Peyer's patch (tissue), 4 donors: ENCODE measurements at places on chromosomes 12 and 14.

- no peaks in the 10 kb centered on the region for H3K27me3 ChIP-seq
- no peak for DNase-seq
Observed at GRCh38 chr14:98976271-98976670, 295.7 kb downstream of the BCL11B start.

- no peaks in the 10 kb centered on the region for H3K36me3 ChIP-seq
- H3K27me3 ChIP-seq, result no peaks in the 10 kb centered on the region
- no peaks in the 10 kb centered on the region for H3K4me1 ChIP-seq
- H3K27ac ChIP-seq, result no peak overlapping the region
- DNase-seq, result no peak
Observed at GRCh38 chr14:80669426-80669825, 272.1 kb downstream of the CEP128 start.

DNA sequence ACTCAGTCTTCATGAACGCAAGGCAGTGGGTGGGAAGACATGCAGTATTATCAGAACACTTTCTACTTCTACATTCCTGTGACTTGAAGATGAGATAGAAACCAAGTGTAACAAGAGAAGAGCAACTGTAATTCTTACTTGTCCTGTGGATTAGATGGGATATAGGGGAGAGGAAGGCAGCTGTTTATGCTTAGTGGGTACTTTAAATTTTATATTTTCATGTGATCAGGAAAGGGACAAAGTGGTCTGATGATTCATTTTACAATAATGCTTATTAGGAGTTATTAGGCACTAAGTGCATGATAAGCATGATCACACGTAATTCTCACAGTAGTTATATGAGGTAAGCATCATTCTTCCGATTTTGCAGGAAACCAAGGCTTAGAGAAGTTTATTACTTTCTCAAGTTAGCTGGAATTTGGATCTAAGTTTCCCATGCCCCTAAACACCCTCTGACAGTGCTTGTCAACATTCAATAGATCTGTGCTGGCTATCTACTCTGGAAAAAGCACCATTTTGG, 52.7 kb downstream of the PTGER2 start:
- no peaks in the 10 kb centered on the region for H3K27me3 ChIP-seq
- H3K27ac ChIP-seq, result no peak overlapping the region
- H3K36me3 ChIP-seq, result no peaks in the 10 kb centered on the region

- no peaks in the 10 kb centered on the region for H3K4me1 ChIP-seq
- H3K36me3 ChIP-seq, result no peaks in the 10 kb centered on the region
- no peaks in the 10 kb centered on the region for H3K27me3 ChIP-seq
- H3K27ac ChIP-seq, result no peak overlapping the region
- no peak overlapping the region for H3K4me3 ChIP-seq
Observed at GRCh38 chr14:98230411-98230810, 1041.6 kb downstream of the BCL11B start.

DNA sequence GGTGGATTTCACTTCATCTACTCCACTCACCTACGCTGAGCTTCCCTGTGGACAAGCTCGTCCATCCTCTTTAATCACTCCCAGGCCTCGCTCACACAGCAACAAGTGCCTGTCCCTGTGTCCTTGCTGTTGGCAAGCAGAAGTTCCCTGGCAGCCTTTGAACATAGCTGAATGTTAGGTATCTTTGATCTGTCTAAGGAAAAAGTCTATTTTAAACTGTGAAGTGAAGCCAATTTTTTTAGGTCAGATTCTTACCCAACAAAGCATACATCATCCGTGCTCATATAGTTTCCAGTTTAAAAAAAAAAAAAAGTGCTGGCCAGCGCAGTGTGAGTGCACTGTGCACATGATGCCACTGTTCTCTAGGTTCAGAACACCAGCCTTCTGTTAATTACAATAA, 36.3 kb downstream of the PPP2R5C start:
- H3K4me1 ChIP-seq, result peaks cover under 1% of the 10 kb centered on the region
- H3K27me3 ChIP-seq, result no peaks in the 10 kb centered on the region
- no peak for DNase-seq
- H3K27ac ChIP-seq, result no peak overlapping the region

DNA sequence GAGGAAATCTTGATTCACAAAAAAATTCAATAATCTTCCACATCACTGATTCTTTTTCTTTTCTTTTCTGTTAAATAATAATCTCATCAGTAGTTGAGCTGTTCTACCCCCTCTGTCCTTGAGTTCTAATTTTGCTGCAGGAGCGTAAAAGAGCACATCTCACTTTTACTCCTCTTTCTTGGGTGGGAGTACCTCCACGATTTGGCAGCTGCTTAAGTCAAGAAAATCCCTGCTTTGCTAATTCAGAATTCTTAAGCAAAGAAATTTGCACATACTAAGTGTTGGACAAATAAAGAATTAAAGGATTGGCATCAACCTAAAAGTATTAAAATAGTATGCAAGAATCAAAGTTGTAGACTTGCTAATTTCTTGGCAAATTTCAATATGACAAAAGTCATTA, 128.8 kb downstream of the PRKD1 start:
- no peaks in the 10 kb centered on the region for H3K4me1 ChIP-seq
- DNase-seq, result no peak
- no peaks in the 10 kb centered on the region for H3K36me3 ChIP-seq
- H3K4me3 ChIP-seq, result no peak overlapping the region

GRCh38 chr12:124651516-124652273, 84.3 kb upstream of the NCOR2 start:
- DNase-seq, result no peak
- H3K4me1 ChIP-seq, result no peaks in the 10 kb centered on the region
- H3K4me3 ChIP-seq, result no peak overlapping the region

DNA sequence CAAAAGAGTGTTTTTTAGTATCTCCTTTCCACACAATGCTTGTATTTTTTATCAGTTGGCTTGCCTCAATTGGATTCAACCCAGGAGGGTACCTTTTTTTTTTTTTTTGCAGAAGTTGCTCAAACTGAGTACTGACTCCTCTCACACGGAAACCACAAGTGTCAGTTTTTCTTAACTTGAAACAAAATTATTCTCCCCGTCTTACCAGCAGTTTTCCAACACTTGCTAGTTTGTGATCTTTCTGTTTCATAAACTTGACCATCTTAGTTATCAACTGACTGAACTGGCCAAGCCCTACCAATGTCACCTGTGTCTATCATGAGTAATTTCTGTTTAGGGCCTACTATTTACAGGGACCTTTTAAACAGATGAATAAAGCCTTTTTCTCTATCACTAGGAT, 34.1 kb upstream of the ITPR2 start:
- H3K36me3 ChIP-seq, result no peaks in the 10 kb centered on the region
- DNase-seq, result no peak
- H3K27me3 ChIP-seq, result no peaks in the 10 kb centered on the region

GRCh38 chr12:28578833-28579252, 388.6 kb downstream of the CCDC91 start:
- H3K27me3 ChIP-seq, result no peaks in the 10 kb centered on the region
- no peak overlapping the region for H3K27ac ChIP-seq
- H3K4me1 ChIP-seq, result no peaks in the 10 kb centered on the region
- no peak for DNase-seq
- H3K36me3 ChIP-seq, result no peaks in the 10 kb centered on the region

DNA sequence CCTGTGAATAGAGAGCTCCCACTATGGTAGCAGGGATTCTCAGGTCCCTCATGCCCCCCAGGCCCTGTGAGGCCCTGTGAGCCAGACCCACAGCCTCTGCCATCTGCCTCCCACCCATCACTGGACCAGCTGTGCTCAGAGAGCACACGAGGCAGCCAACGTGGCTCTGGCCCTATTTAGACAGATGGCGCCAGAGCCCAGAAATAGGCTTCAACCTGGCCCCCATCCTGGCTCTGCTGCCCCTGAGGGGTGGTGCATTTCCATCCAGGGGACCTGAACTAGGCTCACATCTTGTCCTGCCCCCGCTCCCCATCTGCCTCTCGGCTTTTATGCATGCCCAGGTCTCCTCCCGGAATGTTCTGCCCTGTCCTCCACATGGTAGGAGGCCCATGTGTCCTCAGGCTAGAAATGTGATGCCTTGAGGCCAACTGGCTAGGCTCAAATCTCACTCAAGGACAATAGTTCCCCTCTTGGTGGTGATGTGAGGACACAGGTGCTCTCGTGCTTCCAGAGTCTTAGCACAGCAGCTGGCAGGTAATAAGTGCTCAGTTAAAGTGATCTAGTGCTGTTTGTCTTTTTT, 18.9 kb downstream of the TMEM63C start:
- H3K27me3 ChIP-seq, result no peaks in the 10 kb centered on the region
- H3K36me3 ChIP-seq, result no peaks in the 10 kb centered on the region
- no peak overlapping the region for H3K4me3 ChIP-seq
- DNase-seq, result no peak

DNA sequence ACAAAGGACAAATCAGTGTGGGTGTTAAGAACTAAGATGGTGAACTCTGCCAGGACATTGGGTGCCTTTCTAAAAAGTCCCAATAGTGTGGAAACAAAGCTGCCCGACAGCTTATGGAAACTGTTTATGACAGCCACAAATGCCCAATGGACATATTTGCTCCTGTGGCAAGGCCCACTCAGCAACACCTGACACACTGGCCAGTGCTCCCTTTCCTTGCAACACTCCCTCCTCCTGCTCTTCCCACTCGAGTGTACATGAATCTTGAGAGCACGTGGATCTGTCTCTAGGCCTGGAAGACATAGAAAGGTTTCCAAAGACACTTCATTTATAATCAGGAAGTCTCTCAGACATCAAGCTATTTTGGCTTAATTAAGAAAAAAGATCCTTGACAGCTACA, 14.2 kb upstream of the LRIG3 start:
- no peak for DNase-seq
- no peak overlapping the region for H3K4me3 ChIP-seq
- H3K4me1 ChIP-seq, result no peaks in the 10 kb centered on the region

DNA sequence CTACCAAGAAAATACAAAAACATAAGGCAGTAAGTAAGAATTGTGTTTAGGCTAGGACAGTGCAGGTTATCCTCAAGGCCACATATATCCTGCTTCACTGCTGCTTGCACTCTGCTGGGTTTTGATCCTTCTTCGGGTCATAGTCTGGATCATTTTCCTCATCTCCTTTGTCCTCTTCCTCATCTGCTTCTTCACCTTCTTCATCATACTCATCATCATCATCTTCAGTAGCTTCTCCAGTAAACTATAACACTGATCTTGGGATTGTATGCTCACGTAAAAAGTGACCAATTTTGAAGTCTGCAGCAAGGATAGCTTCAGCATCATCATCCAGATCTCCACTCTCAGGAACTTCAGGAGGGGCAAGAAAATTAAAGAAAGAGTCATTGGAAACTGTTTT, 29.4 kb downstream of the YARS2 start:
- no peaks in the 10 kb centered on the region for H3K4me1 ChIP-seq
- no peak overlapping the region for H3K27ac ChIP-seq
- H3K27me3 ChIP-seq, result no peaks in the 10 kb centered on the region
- H3K36me3 ChIP-seq, result no peaks in the 10 kb centered on the region

- H3K27ac ChIP-seq, result peak overlapping the region; percentile 59
- H3K4me1 ChIP-seq, result no peaks in the 10 kb centered on the region
Observed at GRCh38 chr12:93819050-93819491, 141.9 kb downstream of the CRADD start.

DNA sequence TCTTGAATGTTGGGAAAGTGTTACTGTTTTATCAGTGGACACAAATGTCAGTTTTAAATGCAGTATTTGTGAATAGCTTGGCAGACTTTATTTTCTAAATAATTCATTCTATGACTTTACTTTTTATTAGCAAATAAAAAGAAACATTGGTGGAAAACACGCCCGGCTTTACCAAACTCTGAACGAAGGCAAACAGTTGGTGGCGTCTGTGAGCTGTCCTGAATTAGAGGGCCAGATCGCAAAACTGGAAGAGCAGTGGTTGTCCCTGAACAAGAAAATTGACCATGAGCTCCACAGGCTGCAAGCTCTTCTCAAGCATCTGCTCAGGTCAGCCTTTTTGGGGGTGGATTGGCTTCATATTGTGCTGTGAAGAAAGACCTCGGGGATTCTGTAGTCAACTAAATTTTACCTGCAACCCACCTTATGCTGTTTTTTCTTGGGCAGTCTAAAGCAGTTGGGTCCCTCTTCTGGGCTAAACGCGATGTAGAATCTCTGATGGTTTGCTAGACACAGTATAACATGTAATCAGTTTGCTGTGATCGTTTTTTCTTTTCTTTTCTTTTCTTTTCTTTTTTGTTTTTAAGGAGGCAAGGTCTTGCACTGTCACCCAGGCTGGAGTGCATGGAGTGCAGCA, 156.4 kb downstream of the ESR2 start:
- no peaks in the 10 kb centered on the region for H3K4me1 ChIP-seq
- no peak for DNase-seq
- no peak overlapping the region for H3K4me3 ChIP-seq
- H3K27ac ChIP-seq, result no peak overlapping the region
- no peaks in the 10 kb centered on the region for H3K36me3 ChIP-seq

DNA sequence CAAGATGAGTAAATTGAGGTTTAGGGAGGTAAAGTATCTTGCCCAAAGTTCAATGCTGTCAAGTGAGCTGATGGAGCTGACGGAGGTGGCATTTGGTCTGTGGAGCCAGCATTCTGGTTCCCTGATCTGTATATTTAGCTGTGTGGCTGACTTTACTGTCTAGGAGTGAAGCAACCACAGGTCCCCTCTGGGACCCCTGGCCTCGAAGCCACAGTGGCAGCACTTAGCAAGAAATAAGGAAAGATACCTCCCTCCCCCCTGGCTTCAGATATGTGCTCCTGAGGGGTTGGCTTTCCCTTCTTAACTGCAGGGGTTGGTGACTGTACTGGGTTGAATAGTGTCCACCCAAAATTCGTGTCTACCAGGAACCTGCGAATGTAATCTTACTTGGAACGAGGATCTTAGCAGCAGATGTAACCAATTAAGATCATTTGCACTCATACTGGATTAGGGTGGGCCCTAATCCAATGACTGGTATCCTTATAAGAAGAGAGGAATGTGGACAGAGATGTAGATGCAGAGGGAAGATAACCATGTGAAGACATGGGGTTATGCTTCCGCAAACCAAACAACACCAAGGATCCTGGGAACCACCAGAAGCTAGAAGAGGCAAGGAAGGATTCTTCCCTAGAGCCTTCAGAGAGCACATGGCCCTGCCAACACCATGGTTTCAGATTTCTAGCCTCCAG, 2.0 kb upstream of the ACVR1B start:
- DNase-seq, result no peak
- no peak overlapping the region for H3K27ac ChIP-seq
- H3K27me3 ChIP-seq, result no peaks in the 10 kb centered on the region
- no peaks in the 10 kb centered on the region for H3K36me3 ChIP-seq
- peaks cover 9% of the 10 kb centered on the region for H3K4me1 ChIP-seq
- H3K4me3 ChIP-seq, result no peak overlapping the region

DNA sequence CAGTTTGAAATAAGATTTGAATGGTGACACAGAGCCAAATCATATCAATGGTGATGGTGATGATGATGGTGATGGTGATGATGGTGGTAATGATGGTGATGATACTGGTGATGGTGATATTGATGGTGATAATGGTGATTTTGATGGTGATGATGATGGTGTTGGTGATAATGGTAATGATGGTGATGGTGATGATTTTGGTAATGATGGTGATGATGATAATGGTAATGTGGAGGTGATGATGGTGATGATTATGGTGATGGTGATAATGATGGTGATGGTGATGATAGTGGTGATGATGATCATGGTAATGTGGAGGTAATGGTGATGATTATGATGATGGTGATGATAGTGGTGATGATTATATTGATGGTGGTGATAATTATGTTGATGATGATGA, 311.9 kb upstream of the SFSWAP start:
- no peaks in the 10 kb centered on the region for H3K27me3 ChIP-seq
- no peaks in the 10 kb centered on the region for H3K36me3 ChIP-seq
- no peaks in the 10 kb centered on the region for H3K4me1 ChIP-seq
- DNase-seq, result no peak

- H3K36me3 ChIP-seq, result no peaks in the 10 kb centered on the region
- DNase-seq, result no peak
- H3K27me3 ChIP-seq, result no peaks in the 10 kb centered on the region
- H3K4me1 ChIP-seq, result no peaks in the 10 kb centered on the region
- H3K27ac ChIP-seq, result no peak overlapping the region
Observed at GRCh38 chr12:46751173-46751572, 74.6 kb downstream of the SLC38A4 start.
